Immature natural killer cell (primary cell): ENCODE measurements at places on chromosomes 11 and 22.

DNA sequence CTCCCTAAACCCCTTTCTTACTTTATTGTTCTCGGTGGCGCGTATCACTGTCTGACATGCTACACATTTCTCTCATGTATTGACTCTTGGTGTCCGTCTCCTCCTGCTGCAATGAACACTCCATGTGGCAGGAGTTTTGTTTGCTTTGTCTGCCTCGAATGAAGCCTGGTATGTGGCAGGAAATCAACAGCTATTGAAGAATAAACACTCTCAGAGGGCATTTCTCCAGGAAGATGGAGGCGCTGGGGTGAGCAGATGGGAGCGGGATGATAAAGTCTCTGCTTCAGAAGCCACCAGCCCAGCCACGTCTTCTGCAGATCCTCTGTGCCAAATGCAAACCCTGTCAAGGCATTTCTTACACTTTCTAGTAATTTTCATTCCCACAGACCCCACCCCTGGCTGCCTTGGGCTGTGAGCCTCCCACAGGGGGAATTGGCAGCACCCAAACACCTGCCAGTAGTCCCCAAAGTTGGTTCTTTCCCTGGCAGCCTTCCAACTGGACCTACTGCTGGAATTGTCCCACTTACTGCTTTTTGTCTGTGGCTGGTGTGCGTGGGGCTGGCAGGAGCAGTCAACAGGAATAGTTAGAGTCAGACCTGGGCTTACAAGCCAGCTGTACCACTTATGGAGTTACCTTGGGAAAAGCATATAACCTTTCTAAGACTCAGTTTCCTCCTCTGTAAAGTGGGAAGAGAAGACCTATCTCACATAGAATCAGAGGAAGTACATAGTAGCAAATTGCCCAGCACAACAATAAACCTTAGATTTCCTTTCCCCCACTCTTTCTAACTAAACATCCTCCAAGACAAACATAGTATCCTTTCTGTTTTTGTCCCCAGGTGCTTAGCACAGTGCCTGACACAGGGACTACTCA is 13.3 kb upstream of the IL10RA start:
- no peak for DNase-seq

DNA sequence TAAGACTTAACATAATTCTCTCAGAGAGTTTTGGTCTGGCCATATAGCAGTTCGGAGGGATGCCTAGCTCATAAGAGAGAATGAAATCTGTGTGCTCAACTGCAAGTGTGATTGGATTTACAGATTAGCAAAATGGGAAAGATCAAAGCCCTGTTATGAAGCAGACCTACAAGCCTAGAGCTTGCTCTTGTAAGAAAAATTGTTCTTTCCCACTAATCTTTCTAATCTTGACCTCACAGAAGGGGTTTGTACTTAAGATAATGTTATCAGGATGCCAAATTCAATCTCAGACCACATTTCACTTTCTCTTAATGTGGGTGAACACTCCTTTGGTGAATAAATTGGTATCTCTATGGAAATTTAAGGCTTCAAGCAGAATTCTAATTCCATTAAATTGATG is 267.2 kb downstream of the RAB38 start:
- no peak for DNase-seq

DNA sequence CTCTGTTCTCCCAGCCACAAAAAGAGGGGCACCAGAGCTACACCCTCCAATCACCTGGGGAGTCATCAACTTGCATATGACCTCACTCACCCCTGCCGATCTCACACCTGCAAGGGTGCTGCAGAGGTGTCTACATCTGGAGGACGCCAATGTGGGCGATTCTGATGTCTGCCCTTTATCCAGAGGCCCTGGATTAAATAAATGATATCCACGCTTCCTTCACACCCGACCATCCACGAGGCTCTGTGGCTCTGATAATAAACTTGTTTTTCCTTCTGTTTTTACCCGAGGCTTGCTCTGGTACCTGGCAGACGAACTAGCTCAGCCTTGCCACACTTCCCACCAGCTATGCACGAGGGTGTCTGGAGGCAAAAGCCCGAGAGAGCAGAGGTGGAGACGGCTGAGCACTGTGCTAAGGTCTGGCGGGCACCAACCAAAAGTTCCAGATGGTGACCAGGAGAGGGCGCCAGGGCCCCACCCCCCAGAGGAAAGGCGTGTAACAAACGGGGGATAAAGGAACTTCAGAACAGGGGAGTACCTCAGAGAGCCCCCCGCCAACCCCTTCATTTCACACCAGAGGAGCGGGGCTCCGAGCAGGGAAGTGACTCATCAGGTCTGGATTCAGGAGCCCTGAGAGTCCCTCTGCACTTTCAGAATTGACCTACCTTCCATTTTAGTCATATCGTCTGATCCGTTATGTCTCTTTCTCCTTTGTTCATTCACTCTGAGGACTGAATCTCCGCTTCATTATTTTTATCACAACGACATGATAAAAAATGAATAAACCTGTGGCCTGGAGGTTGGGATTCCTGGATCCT is 13.5 kb downstream of the SCN3B start:
- DNase-seq, result peak; percentile 26

DNA sequence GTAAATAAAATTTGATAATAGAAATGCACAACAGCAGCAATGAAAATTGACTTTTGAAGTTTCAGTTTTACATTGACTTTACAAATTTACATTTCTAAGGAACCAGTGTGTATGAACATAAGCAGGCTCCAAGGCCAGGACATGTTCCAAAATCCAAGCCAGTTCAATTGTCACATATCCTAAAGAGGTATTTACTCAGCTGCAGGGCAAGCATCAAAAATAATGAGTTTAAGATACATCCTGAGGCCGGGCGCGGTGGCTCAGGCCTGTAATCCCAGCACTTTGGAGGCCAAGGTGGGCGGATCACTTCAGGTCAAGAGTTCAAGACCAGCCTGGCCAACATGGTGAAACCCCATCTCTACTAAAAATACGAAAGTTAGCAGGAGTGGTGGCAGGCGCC is 39.0 kb upstream of the AKIP1 start:
- DNase-seq, result no peak

DNA sequence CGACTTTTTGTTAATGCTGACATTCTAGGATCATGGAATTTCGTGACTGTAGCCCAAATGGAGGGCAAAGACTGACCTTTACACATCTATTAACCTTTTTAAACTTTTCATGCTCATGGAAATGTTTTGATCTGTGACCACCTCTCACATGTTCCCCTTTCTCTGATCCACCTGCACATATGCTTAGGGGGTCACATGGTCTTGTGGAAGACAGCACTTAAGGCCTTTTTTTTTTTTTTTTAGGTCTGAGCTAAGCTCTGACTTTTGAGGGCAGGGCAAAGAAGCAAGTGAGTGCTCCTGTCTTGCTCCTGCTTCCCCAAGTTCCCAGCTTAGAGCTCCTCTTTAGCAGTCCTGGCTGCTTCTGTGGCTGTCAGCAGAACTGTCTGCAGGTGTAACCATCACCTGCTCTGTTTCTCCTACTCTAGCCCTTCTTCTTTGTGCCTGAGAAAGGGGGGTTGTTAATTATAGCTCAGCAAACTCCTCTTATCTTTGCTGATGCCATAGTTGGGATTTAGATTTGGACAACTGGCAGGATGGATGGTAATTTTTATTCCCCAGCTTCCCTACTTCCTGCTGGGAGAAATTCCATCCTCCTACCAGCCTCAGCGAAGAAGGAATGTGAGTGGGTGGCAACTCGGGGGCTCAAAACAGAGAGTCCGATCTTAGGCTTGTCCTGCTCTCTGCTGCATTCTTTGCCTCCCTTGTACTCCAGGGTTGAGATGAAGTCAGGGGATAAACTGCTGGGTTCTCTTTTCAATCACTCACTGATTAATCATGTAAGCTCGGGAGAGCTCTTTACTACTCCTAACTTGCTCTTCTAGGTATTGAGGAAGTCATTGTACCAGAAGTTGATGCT is 64.4 kb downstream of the GRAMD1B start:
- no peak for DNase-seq

GRCh38 chr11:11411401-11411985 is 58.4 kb upstream of the CSNK2A3 start:
- no peak for DNase-seq

DNA sequence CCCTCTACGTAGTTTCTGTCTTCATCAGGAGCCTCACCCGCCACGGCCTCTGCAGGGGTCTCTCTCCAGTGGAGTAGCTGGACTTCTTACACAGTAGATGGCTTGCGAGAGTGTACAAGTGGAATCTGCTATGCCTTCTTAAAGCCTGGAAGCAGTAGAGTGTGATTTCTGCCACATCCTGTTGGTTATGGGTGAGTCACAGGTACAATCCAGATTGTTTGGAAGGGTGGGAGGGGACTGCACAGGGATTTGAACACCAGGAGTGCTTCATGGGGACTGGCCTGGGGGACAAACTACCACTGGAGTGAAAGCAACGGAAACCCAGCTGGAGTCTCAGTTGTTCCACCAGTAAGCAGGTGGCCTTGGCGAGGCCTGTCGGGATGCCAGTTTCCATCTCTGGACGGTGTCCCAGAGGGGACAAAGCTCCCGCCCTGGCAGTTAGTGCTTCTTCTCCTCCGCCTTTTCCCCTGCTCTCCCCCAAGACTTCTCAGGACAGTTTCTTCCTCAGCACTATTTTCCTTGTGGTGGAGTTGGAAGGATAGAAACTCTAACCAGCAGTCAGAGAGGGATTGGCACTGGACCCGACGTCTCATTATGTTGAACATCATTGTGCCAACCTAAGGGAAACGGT is 85.0 kb upstream of the RCN1 start:
- DNase-seq, result no peak

- DNase-seq, result no peak
These were observed 12.0 kb upstream of the TTLL12 start for GRCh38 chr22:43198936-43199335.

GRCh38 chr11:12674571-12674935 is 332 bp downstream of the TEAD1 start:
- DNase-seq, result no peak

GRCh38 chr11:17298302-17298701 is 21.8 kb downstream of the NUCB2 start:
- no peak for DNase-seq

- no peak for DNase-seq
These were observed 257.3 kb upstream of the ISX start for GRCh38 chr22:34808618-34809017.

DNA sequence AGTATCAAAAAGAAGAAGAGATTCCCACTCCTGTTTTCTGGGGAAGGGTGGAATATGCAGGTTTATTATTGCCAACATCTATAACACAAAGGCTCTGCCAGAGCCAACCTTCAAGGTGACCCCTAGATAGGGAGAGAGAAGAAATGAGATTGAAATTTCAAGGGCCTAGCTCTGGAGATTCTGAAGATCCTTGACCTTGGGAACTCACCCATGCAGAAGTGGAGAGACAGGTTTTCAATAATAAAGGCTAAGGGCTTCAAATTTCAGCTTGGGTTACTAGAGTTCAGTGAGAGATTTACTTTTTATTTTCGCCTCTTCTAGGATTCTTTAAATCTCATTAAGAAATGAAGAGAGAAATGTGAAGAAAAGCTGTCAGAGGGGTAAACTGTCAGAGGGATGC is 98.4 kb downstream of the CD44 start:
- DNase-seq, result no peak

GRCh38 chr22:46511151-46512038 is 26.0 kb downstream of the CELSR1 start:
- no peak for DNase-seq

- DNase-seq, result no peak
These were observed 5.8 kb downstream of the SELENOO start for GRCh38 chr22:50206599-50206998.

GRCh38 chr11:122100756-122101080 is 15.3 kb downstream of the BLID start:
- DNase-seq, result no peak

DNA sequence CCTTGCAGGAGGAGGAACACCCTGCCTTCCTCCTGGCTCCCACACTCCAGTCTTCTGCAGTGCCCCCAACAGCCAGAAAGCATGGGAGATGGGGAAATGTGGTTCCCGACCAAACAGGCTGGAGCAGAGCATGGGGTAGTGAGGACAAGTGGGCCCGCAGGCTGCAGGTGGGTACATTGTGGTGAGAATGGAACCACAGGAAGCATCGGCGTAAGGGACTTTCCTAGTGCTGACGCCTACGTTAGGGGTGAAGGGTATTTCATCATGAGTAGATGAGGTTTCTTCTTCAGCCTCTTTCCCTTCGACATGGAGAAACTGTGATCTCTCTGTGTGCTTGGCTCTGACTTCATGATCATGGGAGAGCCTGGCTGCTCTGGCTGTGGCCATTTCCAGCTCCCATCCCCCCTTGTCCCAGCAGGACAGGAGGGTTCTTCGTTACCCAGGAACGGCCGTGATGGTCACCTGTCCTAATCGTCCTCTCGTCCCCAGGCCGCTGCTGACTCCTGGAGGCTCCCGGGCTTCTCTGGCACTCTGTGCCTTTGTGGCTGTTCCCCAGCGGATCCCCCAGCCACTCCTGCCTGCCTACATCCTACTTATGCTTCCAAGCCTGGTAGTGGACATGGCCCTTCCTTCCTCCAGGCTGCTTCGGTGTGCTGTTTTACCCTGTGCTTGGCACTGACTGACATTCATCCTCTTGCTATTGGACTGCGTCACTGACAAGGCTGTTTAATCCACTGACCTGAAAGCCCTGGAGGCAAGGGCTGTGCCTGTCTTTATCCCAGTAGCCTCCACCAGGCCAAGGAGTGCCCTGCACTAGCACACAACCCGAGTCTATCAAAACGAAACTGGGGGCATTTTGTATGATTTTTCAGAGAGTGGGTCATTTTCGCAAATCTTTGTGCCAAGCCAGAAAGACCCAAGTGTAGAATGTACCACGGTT is 65.2 kb upstream of the CECR2 start:
- peak; percentile 30 for DNase-seq
